Mononuclear cell (primary cell): ENCODE measurements at places on chromosomes 5 and 9. TPM values are rescaled to one million over a fixed set of nuclear protein-coding genes. Genes with fewer than 3 reads are reported as not detected.

The ZNF618 gene
- 0.94 TPM for total RNA-seq

The TRPM6 gene
- total RNA-seq, result 0.31 TPM

The C1QTNF2 gene
- total RNA-seq, result 0.10 TPM

The LMX1B gene
- not detected for total RNA-seq

The FSTL4 gene
- total RNA-seq, result 0.52 TPM
